ENCODE measurements at places on chromosomes 5 and 9.

DNA sequence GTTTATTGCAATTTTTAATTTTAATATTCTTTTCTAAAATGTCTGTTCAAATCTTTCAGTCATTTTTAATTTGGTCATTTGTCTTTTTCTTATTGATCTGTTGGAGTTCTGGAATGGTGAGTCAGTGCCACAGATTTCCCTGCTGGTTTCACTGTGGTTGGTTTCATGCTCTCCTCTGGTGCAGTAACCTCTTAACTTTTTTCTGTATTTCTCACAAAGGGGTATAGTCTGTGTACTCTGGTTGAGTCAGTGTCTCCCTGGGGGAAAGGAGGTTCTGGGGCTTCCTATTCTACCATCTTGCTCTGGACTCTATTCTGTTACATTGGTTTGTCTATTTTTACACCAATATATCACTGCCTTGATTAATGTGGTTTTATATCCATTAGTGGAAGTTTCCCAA lies 178.8 kb downstream of the CSNK1G3 start:
- no peak for DNase-seq
- no peaks in the 10 kb centered on the region for H3K4me1 ChIP-seq
- H3K4me3 ChIP-seq: no peak overlapping the region
- no peaks in the 10 kb centered on the region for H3K27me3 ChIP-seq
- H3K27ac ChIP-seq: no peak overlapping the region

GRCh38 chr5:16049761-16050160 lies 129.8 kb downstream of the MARCHF11 start:
- H3K4me3 ChIP-seq: no peak overlapping the region
- no peaks in the 10 kb centered on the region for H3K27me3 ChIP-seq
- no peak overlapping the region for H3K27ac ChIP-seq
- H3K36me3 ChIP-seq: no peaks in the 10 kb centered on the region
- no peaks in the 10 kb centered on the region for H3K4me1 ChIP-seq

DNA sequence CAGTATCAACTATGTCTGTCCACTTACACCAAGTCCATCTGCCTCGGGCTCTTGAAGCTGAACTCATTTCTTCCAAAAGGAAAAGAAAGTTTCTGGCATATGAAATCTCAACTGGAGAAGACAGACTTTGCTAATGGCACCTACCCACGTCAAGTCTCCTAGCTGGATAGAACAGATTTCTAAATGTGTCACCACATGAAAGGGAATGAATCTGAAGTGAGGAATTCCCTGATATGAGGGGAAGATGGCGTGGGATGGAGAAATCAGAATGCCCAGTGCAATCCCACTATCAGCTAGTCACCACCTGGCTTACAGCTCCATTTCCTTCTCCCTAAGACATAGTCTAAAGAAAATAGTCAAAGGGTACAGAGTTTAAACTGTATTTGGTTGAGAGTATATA lies 144.7 kb downstream of the PAPPA start:
- no peak for DNase-seq
- no peak overlapping the region for H3K4me3 ChIP-seq
- no peaks in the 10 kb centered on the region for H3K4me1 ChIP-seq

DNA sequence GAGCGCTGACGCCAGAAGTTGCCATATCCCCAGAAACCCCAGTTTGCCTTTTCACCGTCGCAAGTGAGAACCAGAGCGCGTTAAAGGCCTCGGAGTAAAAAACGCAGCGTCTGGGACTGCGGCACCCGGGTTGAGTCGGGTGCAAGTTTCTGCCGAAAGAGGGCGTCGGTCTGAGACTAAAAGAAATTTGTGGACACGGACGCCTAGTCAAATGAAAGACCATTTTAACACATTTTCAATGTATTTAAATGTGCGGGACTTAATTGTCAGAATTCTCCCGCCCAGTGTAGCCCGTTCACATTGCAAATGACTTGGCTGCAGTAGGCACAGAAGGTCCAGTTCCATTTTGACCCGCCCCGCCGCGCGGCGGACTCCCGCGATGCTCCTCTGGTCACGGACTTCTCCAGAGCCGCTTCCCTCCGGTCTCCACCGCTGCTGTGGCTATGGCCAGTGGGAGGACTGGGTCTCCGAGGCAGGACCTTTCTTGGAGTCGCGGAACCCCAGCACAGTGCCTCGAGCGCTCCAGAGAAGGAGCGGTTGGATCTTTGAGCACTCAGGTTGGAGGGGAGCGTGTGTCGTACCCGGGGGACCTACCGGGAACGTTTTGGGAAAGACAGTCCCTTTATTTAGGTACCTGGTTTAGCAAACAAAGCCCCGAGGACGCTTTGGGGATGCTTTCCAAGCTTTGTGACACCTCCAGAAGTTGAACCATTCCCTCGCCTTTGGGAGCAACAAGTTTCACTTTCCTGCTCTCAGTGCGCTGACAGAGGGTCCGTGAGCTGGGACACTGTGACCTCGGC lies 1.2 kb upstream of the NPR3 start:
- no peaks in the 10 kb centered on the region for H3K36me3 ChIP-seq
- peaks cover 5% of the 10 kb centered on the region for H3K4me1 ChIP-seq
- H3K27me3 ChIP-seq: no peaks in the 10 kb centered on the region
- peak overlapping the region; percentile 94 for H3K27ac ChIP-seq

DNA sequence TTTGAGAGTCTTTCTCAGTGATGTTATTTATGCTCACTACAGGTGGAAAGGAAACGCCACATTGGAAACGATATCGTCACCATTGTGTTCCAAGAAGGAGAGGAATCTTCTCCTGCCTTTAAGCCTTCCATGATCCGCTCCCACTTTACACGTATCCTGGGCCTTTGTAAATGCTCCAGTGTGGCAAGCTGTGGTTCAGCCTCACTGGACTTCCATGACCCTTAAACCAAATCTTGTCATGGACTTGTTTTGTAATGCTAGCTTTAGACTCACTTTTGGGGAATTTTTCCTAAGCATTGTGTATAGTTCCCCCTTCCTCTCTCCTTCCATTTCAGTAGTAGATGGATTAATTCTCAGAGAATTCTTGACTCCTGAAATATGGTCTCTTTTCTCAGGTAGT lies 60.9 kb upstream of the SLC2A8 start:
- H3K27ac ChIP-seq: peak overlapping the region; percentile 75
- H3K4me1 ChIP-seq: peaks cover 6% of the 10 kb centered on the region
- H3K36me3 ChIP-seq: peaks cover 25% of the 10 kb centered on the region
- H3K4me3 ChIP-seq: no peak overlapping the region
- no peak for DNase-seq

- H3K36me3 ChIP-seq: no peaks in the 10 kb centered on the region
- H3K4me1 ChIP-seq: no peaks in the 10 kb centered on the region
- no peak overlapping the region for H3K4me3 ChIP-seq
These were observed 29.1 kb downstream of the ADRA1B start for GRCh38 chr5:159945359-159945758.

- no peaks in the 10 kb centered on the region for H3K36me3 ChIP-seq
- no peak overlapping the region for H3K27ac ChIP-seq
- H3K4me3 ChIP-seq: no peak overlapping the region
- no peaks in the 10 kb centered on the region for H3K27me3 ChIP-seq
- H3K4me1 ChIP-seq: no peaks in the 10 kb centered on the region
These were observed 443.0 kb downstream of the ACTL7B start for GRCh38 chr9:108412755-108413154.

GRCh38 chr5:101515721-101516120 lies 612.6 kb upstream of the ST8SIA4 start:
- DNase-seq: no peak
- H3K27ac ChIP-seq: no peak overlapping the region
- H3K4me3 ChIP-seq: no peak overlapping the region
- H3K27me3 ChIP-seq: no peaks in the 10 kb centered on the region

GRCh38 chr9:38205279-38205678 lies 136.3 kb upstream of the SHB start:
- no peak overlapping the region for H3K27ac ChIP-seq
- H3K4me1 ChIP-seq: no peaks in the 10 kb centered on the region
- H3K36me3 ChIP-seq: no peaks in the 10 kb centered on the region
- H3K4me3 ChIP-seq: no peak overlapping the region

DNA sequence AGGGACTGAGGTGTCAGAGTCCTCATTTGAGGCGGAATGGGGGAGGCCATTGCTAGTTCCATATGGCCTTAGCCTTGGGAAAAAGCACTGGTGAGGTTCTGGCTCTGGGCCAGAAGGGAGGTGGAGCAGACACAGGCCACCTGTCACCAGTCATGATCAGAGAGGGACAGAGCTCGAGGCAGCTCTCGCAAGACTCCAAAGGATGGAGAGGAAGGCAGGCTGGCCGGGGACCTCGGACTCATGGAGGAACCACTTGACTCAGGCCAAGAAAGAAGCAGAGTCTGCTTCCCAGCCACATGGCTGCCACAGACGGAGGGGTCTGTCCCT lies 29.2 kb upstream of the NSMF start:
- H3K4me3 ChIP-seq: no peak overlapping the region
- H3K27ac ChIP-seq: no peak overlapping the region
- no peaks in the 10 kb centered on the region for H3K36me3 ChIP-seq
- H3K4me1 ChIP-seq: no peaks in the 10 kb centered on the region

DNA sequence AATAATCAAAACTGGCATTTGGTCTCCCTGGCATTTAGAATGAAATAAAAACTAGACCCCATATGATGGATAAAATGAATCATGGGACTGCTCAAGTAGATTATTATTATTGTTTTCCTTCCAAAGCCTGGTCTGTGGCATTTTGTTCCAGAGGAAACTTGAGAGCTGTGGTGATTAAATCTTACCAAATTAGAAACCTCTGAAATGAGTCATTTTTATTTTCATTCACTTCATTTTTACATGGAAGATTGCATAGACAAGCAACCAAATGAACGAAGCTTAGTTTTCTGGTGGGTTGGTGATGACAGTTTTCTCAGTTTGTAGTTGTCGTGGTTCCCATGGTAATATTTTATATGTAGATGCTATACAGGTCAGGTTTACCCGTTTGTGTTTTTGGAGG lies 23.4 kb downstream of the PAM start:
- no peak for DNase-seq
- H3K4me3 ChIP-seq: no peak overlapping the region
- peak overlapping the region; percentile 69 for H3K27ac ChIP-seq
- no peaks in the 10 kb centered on the region for H3K36me3 ChIP-seq
- peaks cover 47% of the 10 kb centered on the region for H3K4me1 ChIP-seq

GRCh38 chr5:171261361-171261760 lies 47.7 kb upstream of the TLX3 start:
- no peak overlapping the region for H3K27ac ChIP-seq
- no peaks in the 10 kb centered on the region for H3K4me1 ChIP-seq
- H3K27me3 ChIP-seq: no peaks in the 10 kb centered on the region

DNA sequence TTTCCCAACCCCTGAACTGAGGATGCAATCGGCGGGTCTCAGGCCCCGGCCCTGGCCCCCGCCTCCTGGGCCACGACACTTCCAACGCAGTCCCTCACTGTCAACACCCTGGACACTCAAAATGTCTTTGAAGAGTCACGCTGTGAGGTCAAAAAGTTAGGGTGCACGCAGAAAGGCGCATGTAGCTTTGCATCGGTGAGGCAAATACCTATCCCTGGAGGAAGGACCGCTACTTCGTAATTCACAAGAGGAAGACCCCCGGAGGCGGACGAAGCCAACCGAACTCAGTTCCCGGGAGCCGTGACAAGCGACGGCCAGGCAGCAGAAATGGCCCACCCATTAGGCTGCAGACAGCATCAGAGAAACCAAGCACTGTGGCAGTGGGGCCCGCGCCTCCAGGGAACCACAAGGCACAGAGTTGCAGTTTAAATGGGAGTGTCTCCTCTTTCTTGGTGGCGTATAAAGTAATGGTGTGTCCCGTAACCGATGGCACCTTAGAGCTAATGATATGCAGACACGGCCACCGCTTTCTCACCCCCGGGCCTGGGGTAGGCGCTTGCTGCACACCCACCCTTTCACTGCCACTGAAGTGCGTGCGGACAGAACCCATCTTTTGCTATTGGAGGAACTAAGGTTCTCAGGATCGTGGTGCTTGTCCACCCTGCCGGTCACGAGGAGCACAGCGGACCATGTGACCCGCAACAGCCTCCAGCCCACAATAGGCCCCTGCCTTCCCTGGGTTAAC lies 9.0 kb downstream of the ADAMTS2 start:
- no peaks in the 10 kb centered on the region for H3K27me3 ChIP-seq
- H3K4me1 ChIP-seq: no peaks in the 10 kb centered on the region
- peaks cover 3% of the 10 kb centered on the region for H3K36me3 ChIP-seq
- no peak overlapping the region for H3K4me3 ChIP-seq
- no peak overlapping the region for H3K27ac ChIP-seq
- DNase-seq: no peak

DNA sequence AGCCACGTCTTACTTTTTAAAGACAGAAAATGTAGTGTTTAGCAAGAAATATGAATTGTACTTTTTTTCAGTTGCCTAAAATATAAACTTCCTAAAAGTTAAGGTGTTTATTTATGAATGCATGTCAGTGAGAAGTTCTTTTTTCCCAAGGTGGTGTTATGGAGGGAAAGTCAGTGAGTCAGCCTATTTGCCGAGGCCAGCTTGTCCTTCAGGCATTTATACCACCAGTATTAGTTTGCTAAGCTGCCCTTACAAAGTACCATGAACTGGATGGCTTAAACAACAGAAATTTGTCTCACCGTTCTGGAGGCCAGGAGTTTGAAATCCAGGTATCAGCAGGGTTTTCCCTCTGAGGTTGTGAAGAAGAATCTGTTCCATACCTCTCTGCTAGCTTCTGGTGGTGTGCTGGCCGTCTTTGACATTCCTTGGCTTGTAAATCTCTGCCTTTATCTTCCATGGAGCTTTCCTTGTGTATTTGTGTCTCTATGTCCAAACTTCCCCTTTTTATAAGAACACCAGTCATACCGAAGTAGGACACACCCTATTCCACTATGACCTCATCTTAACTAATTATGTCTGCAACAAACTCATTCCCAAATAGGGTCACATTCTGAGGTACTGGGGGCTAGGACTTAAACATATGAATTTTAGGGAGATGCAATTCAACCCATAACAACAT lies 38.4 kb downstream of the PRKACG start:
- no peaks in the 10 kb centered on the region for H3K4me1 ChIP-seq
- no peaks in the 10 kb centered on the region for H3K27me3 ChIP-seq
- H3K36me3 ChIP-seq: no peaks in the 10 kb centered on the region
- peak overlapping the region; percentile 35 for H3K4me3 ChIP-seq

- H3K27me3 ChIP-seq: no peaks in the 10 kb centered on the region
- H3K4me3 ChIP-seq: no peak overlapping the region
- H3K36me3 ChIP-seq: no peaks in the 10 kb centered on the region
- DNase-seq: no peak
These were observed 98.5 kb upstream of the SMARCA2 start for GRCh38 chr9:1916655-1917054.

GRCh38 chr9:93192721-93193387 lies 8.9 kb downstream of the WNK2 start:
- H3K36me3 ChIP-seq: no peaks in the 10 kb centered on the region
- no peaks in the 10 kb centered on the region for H3K27me3 ChIP-seq
- H3K4me1 ChIP-seq: no peaks in the 10 kb centered on the region
- H3K4me3 ChIP-seq: no peak overlapping the region
- DNase-seq: no peak

DNA sequence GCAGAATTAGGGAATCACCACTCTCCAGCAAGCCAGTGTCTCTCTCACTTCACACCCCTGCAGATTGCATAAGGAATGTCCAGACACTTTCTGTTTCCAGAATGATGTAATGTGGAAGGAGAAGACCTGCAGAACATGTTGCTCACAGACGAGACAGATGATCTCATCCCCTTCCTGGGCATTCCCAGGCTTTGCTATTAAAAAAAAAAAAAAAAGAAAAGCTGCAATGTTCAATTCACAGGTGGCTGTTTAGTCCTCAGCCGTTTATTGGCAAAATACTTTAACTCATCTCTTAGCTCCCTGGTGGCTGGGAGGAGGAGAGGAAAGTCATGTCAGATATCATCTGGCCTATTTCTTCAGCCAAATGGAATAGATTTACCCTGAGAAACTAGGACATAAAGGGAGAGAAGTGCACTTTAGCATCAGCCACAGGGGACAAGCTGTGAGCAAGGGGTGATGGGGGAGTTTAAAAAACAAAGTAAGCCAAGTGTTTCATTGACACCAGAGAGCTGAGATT lies 95.9 kb upstream of the TNC start:
- H3K27me3 ChIP-seq: no peaks in the 10 kb centered on the region
- H3K27ac ChIP-seq: no peak overlapping the region
- H3K36me3 ChIP-seq: no peaks in the 10 kb centered on the region
- no peaks in the 10 kb centered on the region for H3K4me1 ChIP-seq
- DNase-seq: no peak
- no peak overlapping the region for H3K4me3 ChIP-seq

Data from ascending aorta (tissue), 2 donors.